ENCODE measurements at places on chromosomes 6 and 20.

DNA sequence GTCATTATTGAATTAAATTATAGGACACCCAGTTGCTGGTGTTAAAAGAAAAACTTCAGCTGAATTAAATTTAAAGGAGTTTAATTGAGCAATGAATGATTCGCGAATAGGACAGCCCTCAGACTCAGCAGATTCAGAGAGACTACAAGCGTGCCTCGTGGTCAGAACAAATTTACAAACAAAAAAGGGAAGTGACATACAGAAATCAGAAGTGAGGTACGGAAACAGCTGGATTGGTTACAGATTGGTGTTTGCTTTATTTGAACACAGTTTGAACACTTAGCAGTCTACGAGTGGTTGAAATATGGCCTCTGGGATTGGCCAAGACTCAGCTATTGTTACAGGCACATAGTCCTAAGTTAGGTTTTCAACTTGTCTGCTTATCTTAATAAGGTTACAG lies 25.8 kb upstream of the TNFRSF21 start:
- DNase-seq, result no peak

DNA sequence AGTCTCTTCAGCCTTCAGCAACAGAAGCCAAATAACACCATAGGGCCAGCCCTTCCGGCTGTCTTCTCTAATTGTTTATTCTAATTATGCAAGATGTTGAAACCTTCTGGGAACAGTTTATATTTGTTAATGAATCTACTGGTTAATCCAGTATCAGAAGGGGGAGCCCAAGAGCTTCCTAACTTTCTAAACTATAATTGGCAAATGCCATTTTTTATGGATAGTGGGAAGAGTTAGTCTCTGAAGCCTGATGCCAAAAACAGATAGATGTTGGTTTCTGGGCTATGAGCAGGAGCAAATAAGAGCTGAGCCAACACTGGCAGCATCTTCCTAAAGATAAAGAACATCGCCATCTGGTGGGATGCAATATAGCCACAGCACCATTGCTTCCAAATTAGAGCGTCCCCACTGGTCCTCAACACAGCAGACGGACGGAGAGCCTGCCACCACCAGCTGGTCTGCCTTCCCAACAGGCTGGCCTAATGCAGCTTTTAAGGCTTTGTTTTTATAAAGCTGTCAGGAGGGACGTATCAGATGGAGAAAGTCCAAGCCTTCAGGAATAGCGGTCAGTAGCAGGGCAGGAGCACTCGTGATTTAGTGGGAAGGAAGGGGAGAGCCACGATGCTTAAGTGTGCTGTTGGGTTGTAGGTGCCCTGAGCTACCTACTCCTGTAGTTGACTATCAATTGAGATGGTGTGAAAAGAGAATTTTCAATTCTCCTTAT lies 118.8 kb downstream of the RALGAPA2 start:
- DNase-seq, result peak; percentile 5

DNA sequence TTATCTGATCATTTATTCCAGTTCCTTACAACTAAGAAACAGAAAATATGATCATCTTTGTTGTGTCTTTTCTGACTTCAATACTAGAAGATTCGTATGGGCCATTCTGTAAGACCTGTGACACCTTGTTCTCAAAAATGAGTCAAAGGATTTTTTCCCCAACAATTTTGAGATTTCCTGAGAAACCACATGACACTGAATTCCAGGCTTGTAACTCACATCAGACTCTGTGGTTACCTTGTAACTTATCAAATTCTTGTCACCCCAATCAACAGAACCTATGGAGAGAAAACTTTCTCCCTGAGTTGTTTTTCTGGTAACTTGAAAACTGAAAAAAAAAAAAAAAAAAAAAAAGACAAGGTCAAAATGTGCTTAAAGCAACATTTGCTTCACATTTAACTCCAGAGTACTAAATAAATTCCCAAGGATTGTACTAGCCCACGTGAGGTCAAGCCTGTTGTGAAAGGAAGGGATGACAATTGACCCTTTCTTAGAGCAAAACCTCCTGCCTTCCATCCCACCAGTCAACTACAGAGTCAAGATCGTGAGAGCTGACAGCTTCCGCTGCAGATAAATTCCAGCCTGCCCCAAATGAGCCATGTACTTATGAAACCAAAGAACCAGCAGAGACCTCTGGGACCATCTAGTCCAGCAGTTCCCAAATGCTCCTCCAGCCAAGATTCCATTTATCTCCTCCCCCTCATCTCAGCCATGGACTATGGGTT lies 140.3 kb downstream of the TBX18 start:
- no peak for DNase-seq

- DNase-seq, result no peak
These were observed 68.9 kb downstream of the PERP start for GRCh38 chr6:138038142-138038870.

- DNase-seq, result no peak
These were observed 56.4 kb downstream of the NRN1 start for GRCh38 chr6:5950361-5950785.

DNA sequence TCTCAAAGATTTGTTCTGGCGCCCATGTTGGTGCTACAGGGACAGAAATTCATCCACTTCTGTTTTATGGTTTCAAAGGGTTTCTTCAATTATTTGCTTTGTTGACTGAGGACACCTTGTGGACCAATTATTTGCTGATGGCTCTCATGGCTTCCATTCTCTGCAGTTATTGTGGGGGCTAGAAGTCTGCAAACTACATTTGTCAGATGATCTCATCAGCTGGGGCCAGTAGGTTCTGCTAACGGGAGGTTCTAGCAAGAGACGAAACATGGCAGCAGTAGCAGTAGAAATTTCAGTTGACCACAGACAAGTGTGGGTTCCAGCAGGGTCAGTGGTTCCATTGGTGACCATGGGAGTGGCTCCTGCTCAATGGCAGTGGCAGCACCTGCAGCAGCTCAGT lies 72.8 kb upstream of the BLCAP start:
- no peak for DNase-seq

DNA sequence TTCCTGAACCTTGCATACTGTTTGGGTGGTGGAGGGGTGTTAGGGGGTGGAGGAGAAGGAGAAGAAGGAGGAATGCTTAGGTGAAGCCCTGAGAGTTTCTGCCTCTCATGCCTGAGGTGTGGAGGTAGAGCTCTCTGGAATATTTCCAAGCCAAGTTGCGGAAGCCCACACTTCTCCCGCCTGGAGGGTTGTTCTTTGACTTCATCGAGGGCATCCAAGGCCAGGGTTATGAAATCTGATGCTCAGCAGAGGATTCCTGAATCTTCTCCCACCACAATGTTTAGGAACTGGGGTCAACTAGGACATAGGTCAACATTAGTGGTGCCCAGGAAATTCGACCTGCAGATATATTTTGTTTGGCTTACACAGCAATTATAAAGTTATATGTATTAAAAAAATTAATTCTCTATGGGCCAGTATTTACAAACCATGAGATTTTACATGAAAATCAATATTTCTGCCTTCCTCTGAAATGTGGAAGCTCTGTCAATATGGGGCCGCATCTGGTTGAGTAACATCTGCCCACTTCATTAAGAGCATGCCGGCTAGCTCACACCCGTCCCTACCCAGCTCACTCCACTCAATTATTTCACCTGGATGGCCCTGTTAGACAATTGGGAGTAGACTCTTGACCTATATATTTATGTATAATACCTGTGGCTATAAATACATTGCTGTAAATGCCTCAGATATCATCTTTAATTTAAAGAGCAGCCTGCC lies 257.1 kb upstream of the ZFP64 start:
- DNase-seq, result no peak

DNA sequence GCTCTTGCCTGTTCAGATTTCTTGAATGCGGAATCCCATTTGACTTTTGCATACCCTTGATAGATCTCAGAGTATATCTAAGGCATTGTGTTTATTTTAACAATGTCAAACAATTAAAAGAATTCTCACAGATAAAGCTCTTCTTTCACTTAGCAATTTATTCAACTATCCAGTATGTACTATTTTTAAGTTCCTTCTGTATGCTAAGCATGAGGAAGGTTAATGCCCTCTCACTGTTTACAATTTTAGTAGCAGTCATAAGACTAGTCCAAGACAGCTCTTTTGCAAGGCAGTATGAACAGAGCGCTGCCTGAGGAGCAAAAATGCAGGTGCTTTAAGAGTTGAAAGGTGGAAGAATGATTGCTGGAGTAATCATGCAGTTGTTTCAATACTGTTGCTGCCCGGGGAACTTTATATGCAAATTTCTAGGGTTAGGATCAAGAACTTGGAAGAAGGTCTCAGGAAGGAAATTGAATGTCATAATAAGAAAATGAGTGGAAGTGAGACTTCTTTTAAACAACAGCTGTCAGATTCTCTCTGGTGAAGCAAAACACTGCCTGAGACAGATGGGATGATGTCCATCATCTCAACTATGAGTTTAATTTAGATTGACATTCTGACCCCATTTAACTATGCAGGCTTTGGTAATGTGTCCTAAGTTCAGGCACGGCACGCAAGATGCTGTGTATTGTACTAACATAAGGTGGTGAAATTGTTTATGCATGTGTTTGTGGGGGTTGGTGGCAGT lies 1303.5 kb upstream of the CITED2 start:
- DNase-seq, result no peak

- no peak for DNase-seq
These were observed 30.2 kb upstream of the HLA-E start for GRCh38 chr6:30459145-30459544.

- no peak for DNase-seq
These were observed 58.3 kb downstream of the CARMIL1 start for GRCh38 chr6:25337431-25337830.

DNA sequence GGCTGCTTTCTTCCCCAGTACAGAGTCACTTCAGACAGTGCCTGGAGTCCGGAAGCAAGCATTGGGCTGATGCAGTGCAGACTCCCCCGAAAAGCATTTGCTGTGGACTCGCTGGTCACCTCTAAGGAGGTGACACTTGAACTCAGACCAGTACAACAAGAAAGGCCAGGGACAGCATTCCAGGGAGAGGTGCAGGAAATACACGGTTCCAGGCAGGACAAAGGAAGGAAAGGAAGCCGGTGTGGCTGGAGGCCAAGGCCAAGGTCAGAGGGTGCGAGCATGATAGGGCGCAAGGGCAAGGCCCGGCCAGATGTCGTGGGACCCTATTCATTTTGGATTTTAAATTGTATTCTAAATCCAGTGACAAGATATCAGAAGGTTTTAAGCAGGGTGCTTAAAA lies 160.9 kb downstream of the ZMYND8 start:
- DNase-seq, result no peak

DNA sequence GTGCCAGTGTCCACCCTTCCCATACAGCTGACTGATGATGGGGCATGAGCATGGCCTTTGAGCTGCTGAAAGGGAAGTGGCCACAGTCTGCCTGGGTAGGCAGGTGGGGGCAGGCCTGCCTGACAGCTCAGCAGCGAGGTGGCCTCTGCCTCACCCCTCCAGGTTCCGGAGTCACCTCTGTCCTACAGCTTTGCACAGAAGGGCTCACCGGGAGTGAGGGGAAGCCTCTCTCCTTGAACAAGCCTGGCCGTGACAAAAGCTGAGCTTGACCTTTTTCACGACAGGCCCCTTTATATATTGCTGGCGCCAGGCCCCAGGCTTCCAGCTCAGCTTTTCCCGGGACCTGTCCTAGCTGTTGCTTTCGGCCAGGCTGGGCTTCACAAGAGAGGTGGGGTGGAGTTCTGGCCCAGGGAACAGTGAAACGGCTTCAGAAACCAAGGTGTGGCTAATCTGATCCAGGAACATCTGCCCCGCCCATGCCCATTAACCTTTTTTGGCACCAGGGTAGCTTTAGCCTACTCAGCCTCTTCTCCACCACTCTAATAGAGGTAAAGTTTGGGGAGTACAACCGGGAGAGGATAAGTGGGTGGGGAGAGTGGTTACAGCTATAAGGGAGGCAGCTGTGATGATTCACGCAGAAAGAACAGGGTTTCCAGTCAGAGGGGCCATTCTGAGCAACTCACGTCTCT lies 42.9 kb downstream of the C6orf132 start:
- no peak for DNase-seq

DNA sequence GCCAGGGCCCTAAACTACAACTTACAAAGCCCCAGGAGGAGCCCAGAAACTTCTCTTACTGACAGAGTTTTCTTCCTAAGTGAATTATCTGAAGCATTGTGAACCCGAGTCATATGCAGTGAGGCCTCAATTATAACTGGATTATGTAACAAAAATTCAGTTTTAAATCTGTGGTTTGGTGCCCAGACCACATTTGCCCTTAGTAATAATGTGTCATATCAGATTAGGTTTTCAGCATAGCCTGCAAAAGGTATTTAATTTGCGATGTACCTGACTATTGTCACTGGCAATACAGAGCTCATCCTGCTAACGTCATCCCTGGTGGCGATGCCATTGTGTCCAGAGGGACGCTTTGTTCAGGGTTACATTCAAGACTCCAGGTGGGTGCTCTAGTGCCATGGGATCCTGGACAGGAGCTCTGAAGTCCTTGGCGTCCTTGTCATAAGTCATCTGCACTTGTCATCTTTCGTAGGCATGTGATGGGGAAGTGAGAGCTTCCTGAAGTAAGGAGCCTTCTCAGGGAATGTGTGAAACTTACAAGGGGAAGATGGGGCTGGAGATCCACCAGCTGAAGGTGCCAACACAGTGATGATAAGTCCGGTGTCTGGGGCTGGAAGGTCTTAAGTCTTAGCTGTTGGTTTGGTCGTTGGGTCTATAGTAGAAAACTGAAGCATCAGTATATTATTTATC lies 65.1 kb downstream of the HIVEP1 start:
- no peak for DNase-seq

GRCh38 chr6:75424618-75425548 lies 68.7 kb downstream of the FILIP1 start:
- no peak for DNase-seq

GRCh38 chr6:67664942-67665341 lies 970.1 kb upstream of the ADGRB3 start:
- DNase-seq, result no peak

GRCh38 chr6:69340196-69340595 lies 456.6 kb downstream of the LMBRD1 start:
- DNase-seq, result no peak

- peak; percentile 17 for DNase-seq
These were observed 38.0 kb downstream of the PKHD1 start for GRCh38 chr6:52049252-52050050.

DNA sequence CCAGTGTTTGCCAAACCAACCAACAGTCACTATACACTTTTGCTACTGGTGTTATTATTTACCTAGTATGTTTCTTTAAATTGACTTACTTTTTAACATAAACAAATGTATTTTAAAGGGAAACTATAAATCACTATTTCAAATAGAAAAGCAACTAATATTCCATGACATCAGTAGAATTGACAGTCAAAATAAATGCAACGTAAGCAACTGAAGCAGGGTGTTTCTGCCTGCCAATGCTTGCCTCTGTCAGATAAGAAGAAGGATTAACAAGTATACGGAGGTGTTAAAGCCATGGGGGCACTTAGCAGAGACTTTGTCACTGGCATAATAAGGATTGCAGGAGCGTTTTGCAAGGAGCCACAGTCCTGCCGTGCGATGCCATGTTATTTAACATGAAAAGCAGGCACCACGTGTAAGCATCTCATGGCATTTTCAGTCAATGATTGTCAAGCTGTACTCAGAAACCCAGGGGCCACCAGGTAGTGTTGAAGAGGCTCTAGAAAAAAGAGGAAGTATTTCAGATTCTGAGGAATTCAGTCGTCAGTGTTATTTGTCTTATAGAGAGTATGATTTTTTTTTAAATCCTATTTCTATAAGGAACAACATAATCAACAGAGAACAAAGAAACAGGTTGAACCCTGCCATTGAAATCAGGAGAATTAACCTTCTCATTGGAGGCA lies 131.7 kb downstream of the BFSP1 start:
- no peak for DNase-seq

Data from hematopoietic multipotent progenitor cell treated with erythropoietin and hydrocortisone succinate and interleukin-3 and kit ligand, for 15 days (in vitro differentiated cells).